ENCODE measurements at places on chromosomes 6 and 20.

DNA sequence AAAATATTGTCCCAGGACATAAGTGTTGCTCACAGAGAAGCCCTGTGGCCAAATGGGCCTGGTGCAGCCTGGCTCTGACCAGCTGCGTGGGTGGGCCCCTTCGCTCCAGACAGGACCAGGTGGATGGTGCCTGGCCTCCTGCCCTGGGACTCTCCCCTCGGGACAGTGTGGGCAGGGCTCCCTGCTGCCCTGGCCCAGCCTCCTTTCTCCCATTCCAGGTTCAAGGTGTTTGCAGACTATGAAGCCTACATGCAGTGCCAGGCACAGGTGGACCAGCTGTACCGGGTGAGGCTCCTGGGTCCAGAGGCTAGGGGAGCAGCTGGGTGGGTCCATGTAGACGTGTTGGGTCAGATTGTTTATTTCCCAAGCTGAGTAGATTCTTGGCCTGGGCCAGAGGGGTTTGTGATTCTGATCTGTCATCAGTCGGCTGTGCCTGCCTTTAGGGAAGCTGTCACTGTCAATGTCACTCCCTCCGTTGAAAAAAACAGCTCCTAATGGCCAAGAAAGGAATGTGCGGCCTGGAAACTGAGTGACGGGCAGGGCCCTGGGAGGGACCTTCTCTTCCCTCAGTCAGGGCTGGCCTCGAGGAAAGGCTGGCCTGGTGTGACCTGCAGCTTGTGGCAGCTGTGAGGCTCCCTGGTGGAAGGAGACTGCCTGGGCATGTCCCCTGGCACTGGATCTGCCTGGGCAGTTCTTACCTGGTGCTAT is 47.7 kb downstream of the PYGB start:
- DNase-seq = no peak

DNA sequence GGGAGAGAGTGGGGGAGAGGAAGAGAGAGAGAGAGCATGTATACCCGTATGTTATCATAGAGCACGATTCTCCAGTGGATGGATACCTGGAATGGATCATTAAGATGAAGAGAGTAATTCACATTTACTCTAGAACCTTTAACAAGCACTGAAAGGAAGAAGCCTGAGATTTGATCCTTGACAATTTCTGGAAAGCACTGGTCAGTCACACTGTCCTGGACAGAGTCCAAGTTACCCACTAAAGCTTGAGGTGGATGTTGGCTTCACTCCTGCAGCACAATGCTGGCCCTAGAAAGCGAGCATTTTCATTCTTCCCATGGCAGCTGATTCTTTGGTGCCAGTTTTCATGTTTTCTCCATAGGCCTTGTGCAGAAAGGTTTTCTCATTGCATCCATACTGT is 25.6 kb downstream of the NFYA start:
- no peak for DNase-seq

DNA sequence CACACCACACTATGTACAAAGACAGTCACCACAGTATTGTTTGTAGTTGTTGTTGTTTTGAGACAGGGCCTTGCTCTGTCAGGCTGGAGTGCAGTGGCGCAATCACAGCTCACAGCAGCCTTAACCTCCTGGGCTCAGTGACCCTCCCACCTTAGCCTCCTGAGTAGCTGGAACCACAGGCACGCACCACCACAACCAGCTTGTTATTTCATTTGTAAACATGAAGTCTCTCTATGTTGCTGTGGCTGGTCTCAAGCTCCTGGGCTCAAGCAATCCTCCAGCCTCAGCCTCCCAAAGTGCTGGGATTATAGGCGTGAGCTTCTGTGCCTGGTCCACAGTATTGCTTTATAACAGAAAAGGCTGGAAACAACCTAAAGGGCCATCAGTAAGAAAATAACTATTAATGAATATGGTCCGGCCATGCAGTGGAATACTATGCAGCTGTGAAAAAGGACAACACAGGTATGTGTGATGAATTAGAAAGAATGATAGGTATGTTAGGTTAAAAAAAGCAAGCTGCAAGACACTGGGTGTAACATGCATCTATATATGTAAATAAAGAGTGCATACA is 30.0 kb upstream of the PTGIS start:
- DNase-seq = no peak

DNA sequence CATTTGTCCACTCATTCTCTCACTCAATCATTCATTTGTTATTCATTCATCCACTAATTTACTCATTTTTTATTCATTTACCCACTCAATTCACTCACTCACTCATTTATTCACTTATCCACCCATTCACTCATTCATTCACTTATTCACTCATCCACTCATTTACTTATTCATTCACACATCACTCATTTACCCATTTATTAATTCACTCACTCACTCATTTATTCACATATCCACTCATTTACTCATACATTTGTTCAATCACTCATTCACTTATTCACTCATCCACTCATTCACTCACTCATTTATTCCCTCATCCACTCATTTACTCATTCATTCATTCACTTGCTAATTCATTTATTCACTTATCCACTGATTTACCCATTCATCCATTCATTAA is 129.1 kb downstream of the TTLL2 start:
- DNase-seq = no peak

DNA sequence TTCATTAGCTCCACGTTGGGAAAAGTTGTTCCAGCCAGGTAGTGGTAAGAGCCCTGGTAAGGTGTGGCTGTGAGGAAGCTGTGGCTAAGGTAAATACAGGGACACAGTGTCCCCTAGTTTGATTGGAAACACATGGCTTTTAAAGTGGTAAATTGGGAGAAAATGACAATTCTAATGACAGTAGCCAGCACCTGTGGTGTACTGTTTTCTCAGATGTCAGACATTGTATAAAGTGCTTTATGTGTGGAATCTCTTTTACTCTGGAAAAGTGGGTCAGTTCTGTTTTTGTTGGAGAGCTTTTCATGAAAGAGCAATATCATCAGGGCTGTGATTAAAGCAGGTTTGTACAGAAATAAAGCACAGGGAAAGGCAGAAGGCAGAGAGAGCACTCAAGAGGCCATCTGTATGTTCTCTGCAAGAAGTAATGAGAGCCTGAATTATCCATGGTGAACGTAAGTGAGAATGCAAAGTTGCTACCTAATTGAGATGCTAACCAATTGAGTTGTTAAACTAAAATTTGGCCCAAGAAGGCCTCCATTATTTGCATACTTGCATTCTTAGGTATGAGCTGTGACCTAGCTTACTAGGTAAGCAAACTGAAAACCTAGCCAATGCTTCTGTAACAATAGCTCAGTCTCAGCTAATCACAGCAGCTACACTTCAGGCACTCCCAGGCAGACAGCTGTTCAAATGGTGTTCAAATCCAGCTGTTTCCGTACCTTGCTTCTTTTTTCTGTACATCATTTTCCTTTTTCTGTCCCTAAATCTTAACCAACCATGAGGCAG is 28.2 kb downstream of the MRAP2 start:
- no peak for DNase-seq

GRCh38 chr20:50585214-50585613 is 75.0 kb downstream of the PTPN1 start:
- DNase-seq = no peak

All from mesothelial cell of epicardium (in vitro differentiated cells).